ENCODE measurements at places on chromosomes 6 and 20. TPM values are rescaled to one million over a fixed set of nuclear protein-coding genes. Genes with fewer than 3 reads are reported as not detected.

DNA sequence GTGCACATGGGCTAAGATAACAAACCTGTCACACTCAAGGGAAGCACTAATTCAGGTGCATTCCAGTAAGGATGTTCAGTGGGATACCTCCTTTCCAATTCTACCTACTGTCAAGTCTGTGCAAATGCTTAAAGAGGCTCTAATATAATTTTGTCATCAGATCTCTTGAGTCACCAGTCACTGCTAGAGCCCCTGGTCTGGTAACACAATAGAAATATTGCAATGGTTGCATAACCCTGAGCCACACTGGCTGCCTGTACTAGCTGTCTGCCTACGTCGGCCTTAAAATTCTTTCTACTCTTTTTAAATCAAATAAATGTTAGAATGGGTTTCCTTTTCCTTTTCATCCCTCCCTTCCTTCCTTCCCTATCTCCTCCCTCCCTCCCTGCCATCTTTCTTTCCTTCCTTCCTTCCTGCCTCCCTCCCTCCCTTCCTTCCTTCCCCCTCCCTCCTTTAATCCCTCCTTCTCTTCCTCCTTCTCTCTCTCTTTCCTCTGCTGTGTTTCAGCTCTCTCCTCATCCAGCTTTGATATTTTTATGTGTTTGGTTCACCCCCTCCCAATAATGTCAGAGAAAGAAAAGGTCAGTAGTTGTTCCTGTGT is 28.1 kb upstream of the OLIG3 start:
- no peak for DNase-seq

- DNase-seq: no peak
Measured at GRCh38 chr6:37903351-37904340, 84.1 kb downstream of the ZFAND3 start.

DNA sequence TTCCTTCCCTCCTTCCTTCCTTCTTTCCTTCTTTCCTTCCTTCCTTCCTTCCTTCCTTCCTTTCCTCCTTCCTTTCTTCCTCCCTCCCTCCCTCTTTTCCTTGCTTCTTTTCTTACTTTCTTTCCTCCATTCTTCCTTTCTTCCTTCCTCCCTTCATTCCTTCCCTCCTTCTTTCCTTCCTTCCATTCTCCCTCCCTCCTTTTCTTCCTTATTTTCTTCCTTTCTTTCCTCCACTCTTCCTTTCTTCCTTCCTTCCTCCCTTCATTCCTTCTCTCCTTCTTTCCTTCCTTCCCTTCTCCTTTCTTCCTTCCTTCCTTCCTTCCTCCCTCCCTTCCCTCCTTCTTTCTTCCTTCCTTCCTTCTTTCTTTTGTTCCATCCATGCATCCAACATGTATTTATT is 35.1 kb upstream of the EDN3 start:
- DNase-seq: no peak

- peak; percentile 72 for DNase-seq
Measured at GRCh38 chr6:30411515-30412207, 66.7 kb downstream of the RPP21 start.

GRCh38 chr6:104418125-104418524 is 441.6 kb downstream of the HACE1 start:
- DNase-seq: no peak

DNA sequence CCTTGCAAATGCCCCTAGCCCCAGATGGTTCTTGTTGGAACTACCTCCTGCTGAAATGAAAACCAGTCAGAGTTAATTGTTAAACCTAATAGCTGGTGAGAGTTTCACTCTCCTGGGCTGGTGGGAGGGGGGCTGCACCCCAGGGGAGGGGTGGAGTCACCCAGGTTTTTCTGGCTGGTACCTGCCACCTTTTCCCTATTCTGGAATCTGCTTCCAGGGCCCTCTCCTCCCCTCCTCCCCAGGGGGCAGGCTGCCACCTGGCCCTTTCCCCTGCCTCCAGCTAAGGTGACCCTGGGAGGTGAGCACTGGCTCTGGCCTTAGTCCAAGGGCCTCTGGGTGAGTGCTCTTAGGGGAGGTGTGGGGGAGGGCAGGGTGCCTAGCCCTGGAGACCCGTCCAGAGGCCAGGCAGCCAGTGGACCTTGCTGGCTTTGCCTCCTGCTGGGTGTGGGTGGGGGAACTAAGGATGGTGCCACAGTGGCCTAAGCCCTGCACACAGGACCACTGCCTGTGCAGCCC is 48.8 kb upstream of the EPB41L1 start:
- no peak for DNase-seq

Gene EYS
- total RNA-seq: not detected

DNA sequence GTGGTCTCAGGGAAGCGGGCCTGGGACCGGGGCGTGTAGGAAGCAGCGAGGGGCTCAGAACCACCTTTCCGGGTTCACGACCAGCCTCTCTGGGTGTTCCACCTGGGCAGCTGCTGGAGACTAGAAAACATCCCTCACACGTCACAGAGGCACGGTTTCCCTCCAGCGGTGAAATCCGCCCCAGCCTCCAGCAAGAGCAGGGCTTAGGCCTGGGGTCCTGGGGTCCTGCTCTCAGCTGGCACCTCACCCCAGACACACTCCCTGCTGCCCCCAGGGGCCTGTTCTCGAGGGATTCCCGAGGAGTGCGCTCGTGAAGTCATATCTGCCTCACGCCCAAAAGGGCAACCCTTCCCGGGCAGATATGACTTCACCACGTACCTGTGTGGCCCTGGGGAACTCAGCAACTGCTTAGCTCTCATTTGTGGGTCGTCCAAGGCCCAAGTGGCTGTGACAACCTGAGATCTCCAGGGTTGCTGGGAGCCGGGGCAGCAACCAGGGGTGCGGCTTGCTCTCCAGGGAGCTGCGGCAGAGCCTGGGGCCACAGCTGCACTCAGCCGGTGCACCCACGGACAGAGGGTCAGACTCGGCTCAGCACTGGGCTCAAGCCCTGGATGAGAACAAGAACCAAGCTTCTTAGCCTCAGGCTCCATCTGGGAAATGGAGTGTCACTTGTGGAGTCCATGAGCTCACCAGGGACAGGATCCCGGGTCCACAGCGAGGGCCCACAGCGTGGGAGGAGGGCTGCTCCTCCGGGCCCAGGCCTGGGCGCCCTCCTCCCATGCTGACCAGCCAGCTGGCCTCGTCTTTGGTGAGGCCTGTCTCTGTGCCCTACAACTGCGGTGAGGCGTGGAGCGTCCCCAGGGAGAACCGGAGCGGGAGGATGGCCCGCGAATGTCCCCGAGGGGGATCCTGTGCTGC is 661 bp downstream of the FNDC11 start:
- no peak for DNase-seq

Gene LTA
- total RNA-seq: 110 TPM

Gene IL17F
- total RNA-seq: 12.3 TPM

DNA sequence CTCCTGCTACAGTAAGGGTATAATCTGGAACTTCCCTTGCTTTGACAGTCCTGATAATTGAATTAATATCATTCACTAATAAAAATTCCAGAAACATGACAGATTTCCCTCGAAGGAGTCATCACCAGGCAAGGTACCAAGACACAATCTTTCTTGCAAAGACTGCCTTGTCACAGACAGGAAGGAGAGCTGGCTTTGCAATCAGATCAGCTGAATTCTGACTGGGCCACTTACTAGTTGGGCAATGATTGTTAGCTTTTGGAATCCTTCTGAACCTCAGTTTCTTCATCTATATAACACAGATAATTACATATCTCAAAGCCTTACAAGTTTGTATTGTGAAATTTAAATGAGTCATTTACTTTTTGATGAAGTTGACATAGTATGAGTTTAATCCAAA is 344.2 kb downstream of the RFPL4B start:
- no peak for DNase-seq

GRCh38 chr20:43477619-43478018 is 19.9 kb downstream of the SRSF6 start:
- no peak for DNase-seq

Gene LST1
- total RNA-seq: 27.0 TPM

DNA sequence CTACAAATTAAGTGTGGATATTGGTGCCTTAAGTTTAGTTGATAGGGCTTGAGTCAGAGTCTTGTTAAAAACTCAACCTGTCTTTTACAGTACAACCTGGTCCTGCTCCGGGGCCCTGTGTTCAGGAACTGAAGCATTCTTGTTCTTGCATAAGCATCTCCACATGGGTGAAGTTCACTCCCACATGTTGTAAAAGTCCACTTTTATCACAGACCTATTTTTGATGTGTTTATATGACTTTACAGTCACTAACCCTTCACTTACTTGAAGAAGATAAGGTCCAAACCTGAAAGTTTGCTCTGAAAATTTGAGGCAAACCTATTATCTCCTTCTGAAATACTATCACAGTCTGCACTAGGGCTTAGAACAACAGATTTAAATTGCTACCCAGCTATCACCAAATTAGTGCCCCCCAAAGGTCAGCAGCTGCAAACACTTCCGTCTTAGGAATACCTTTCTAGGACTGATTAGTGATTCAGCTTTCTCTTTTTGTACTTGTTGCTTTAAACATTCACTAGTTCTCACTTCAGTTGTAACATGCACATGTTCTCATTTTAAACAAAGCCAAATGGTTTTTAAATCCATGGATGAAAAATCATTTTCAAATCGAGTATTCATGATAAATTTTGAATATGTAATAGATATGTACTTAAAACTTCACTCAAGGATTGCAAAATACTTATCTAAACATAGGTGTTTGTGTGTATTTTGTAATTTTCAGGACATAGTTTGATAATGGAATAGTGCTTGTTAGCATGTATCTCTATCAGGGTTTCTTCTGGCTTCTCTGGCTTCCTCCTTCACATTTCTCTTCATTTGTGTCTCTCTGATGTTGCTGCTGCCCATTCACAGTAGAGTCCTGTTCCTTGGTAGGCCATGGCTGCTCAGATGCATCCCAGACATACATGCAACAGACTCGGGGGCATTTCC is 469.8 kb upstream of the SOX4 start:
- no peak for DNase-seq

- no peak for DNase-seq
Measured at GRCh38 chr6:434051-434705, 42.6 kb downstream of the IRF4 start.

Gene ZNF322
- total RNA-seq: 11.5 TPM

DNA sequence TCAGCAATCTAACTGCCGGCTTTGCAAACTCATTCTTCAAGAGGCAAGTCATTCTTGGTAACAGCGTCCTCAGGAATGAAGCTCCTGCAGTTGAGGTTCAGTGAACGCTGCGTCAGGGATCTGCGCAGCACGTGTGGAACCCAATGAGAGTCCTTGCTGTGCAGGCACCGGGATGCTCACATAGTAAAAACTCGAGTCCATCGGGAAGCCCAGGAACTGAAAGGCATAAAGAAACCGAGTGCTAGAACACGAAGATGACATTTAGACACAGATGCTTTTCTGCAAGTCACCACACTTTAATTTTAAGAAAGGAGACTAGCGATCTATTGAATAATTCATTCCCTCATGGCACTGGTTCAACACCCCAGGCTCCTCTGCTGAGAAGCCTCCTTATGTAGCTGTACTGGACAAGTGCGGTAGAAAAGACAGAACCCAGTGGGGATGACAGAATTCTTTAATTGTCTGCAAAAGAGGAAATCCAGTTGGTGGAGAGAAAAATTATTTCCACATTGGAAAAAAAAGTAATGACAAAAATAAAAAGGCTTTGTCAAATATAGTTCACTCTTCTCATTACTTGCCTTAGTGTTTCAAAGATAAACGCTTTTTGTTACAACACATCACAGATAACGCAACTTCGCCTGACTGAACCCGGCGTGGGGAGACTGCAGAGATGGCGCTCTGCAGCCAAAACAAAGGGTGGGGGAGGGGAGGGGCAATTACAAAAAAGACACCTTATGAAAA is 1.9 kb upstream of the AFDN start:
- no peak for DNase-seq

Gene SLC35B3
- 17.3 TPM for total RNA-seq

Gene WFDC12
- not detected for total RNA-seq

Gene TCFL5
- 4.4 TPM for total RNA-seq

DNA sequence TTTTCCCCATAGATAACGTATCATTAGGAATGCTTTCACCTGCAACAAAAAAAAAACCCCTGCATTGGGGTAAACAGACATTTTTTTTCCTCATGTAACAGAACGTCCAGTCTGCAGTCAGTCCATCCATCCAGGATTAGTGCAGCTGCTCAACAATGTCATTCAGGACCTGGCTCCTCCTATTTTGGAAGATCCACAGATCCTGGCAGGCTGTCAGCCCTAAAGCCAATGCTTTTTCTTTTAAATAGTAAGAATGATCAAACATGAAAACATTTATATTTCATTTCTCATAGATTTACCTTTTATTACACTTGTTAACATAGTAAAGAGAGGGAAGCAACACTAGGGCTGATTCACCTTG is 116.5 kb upstream of the CCDC28A start:
- DNase-seq: no peak

DNA sequence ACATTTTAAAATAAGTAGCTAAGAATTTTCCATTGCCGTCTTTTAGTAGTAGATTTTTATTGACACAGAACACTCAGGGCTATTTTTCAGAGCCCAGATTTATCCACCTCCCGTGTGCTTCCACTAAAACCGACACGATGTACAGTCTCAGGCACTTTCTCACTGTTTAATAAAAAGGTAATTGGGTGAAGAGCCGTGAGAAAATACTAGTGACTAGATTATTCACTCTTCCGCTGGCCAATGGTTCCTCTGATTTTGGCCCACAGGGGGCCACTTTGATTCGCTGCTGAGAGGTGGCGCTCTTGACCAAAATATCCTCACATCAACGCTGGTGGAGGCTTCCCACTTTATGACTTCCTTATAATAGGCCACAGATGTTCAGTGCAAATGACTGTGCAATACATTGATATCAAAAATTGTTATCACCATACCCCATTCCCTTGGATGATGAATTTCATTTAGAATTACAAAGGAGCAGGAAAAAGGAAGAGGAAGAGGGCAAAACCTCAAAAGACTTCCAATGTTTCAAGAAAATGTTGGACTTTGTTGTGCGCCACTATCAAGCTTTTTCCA is 12.3 kb upstream of the HDDC2 start:
- peak; percentile 42 for DNase-seq

DNA sequence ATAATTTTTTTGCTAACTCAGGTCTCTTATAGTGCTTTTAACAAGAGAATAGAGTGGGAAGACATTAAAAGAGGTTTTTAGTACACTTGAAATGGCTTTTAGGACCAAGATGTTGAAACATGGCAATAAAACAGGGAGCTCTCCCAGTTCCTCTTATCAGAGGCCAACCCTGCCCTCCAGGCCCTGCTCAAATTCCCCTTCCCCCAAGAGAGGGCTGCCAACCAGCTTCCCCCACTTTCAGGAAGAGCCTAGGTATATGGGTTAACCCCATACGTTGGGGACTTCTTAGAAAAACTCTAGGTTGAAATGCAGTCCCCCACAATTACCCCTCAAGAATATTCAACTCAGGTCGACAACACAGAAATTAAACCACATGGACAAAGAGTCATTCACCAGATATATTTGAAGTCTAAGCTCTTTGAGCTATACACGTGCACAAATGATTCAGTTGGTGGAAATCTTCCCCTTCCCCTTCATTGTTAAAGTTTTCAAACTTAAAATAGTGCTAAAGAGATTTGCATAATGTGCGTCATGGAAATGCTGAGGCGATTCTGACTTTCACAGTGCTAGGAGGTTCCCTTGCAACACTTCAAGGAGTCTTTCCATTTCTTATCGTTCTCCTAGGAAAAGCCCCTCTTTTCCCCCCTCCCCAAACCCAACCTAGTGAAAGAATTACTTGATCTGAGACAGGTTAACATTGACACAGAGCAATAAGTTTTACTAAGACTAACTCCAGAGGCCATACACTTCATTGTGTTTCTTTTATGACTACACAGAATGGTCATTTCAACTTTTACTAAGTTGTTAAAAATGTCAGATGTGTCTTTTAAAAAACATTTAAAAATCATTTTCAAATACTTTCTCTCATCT is 49.8 kb upstream of the ENPP5 start:
- peak; percentile 48 for DNase-seq
